ENCODE measurements at places on chromosomes 11 and 22. TPM values are rescaled to one million over a fixed set of nuclear protein-coding genes. Genes with fewer than 3 reads are reported as not detected.

DNA sequence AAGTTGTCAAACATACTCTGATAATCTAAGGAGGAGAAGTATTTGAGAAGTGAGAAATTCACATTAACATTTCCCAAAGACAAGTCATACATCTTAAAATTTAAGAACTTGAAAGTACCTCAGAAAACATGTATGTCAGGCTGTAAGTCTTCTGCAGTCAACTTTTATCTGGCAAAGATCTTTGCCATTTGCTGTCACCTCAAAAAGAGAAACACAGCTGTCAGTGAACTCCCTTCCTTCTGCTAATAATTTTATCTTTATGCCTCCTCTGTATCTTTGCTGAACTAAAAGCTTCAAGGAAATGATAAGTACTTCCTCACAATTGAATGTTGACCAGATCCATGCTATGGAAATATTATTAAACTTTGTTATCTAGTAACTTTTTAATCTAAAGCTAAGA lies 18.7 kb downstream of the TTC17 start:
- no peak for DNase-seq

- DNase-seq = no peak
Measured at GRCh38 chr11:95584180-95584579, 205.4 kb downstream of the FAM76B start.

DNA sequence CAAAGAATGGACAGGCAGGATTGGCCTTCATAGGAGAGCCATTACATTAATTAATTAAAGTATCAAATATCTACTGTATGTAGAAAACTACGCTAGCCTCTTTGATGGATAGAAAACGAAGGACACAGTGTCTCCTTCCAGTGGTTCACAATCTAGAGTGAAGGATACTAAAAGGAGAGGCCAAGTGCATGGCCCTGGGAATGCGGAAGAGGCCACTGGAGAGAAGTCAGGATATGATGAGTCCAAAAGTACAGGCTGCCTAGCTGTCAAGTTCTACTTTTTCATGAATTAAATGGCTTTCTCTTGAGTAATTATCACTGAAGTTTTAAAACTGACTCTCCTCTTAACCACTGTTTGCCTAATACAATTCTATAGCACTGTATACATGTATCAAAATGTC lies 41.9 kb downstream of the ATG16L2 start:
- DNase-seq = no peak

GRCh38 chr11:127218275-127218608 lies 217.7 kb upstream of the KIRREL3 start:
- no peak for DNase-seq

GRCh38 chr11:129242855-129243254 lies 50.7 kb upstream of the ARHGAP32 start:
- no peak for DNase-seq

- DNase-seq = no peak
Measured at GRCh38 chr11:77266766-77267165, 34.7 kb downstream of the GDPD4 start.

GRCh38 chr11:17693531-17693930 lies 25.8 kb upstream of the MYOD1 start:
- DNase-seq = no peak

GRCh38 chr11:127334466-127334865 lies 333.9 kb upstream of the KIRREL3 start:
- DNase-seq = no peak

GRCh38 chr11:66676282-66676919 lies 1.3 kb downstream of the RBM4B start:
- no peak for DNase-seq

GRCh38 chr22:20439556-20439927 lies 1.9 kb upstream of the SCARF2 start:
- no peak for DNase-seq

GRCh38 chr11:79174045-79175008 lies 266.5 kb downstream of the TENM4 start:
- DNase-seq = no peak

GRCh38 chr11:70230151-70230839 lies 27.2 kb downstream of the FADD start:
- DNase-seq = no peak

- DNase-seq = no peak
Measured at GRCh38 chr22:20488946-20489345, 6.6 kb downstream of the KLHL22 start.

DNA sequence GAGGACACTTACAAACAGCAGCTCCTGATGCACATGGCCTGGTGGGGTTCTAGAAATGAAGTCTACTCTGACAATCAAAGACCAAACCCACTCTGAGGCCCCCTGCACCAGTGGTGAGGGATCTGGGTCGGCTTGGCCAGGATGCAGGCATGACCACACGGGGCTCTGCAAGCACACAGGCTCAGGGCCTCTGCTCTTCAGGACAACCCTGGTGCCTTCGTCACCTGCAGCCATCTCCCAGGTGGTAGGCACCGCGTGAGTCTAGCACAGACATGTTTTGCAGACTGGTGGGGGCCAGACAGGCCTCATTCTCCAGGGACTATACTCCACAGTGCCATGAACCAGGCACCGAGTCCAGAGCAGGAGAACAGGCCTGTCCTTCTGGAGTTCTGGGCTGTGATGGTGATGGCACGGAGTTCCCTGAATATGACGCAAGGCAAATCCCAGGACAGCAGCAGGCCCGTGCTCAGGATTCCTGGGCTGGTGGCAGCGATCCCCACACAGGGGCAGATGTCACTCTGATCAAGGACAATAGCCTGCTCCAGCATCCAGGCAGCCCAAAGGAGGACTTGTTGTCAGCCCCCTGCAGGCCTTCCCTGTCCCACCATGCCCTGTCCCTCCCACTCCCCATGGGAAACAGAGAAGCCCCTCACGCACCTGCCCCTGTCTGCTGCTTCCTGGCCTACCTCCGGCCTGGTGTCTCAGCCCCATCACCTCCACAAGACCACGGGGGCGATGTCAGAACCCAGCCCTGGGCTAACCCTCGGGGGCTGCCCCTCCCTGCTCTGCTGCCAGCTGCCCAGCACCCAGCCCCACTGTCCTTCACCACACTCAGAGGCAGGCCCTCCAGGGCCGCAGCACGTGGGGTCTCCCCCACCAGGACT lies 36.1 kb downstream of the GNB1L start:
- DNase-seq = no peak

DNA sequence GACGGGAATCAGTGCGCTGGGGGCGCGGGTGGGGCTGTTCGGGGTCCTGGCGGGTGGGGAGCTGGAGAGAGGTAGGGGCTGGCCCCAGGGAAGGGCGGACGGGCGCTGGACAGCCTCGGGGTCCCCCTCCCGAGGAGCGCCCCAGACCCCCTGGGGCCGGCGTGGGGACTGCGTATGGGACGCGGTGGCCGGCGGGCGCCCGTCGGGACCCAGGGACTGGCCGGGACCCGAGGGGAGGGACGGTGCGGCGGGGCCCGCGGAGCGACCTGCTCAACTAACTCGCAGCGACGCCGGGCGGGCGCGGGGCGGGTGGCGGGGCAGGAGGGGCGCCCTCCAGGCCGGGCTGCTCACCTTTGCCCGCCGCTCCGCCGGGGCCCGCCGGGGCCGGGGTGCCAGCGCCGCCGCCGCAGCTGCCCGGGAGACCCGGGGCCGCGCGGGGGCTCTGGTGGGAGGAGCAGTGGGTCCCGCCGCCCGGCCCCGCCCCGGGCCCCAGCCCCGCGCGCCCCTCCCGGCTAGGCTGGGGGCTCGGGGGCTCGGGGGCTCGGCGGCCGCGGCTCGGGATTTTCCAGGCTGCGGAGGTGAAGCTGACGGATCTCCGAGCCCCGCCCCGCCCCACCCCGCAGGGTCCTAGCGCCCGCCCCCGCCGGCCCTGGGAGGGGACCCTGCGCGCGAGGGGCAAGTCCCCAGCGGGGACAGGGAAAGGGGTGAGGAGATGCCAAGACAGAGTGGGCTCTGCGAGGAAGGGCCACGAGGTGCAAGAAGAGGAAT lies 12.3 kb downstream of the STARD10 start:
- DNase-seq = peak; percentile 67

GRCh38 chr11:121418625-121419114 lies 33.4 kb upstream of the SORL1 start:
- DNase-seq = peak; percentile 77

- no peak for DNase-seq
Measured at GRCh38 chr11:73156114-73156513, 14.0 kb upstream of the FCHSD2 start.

DNA sequence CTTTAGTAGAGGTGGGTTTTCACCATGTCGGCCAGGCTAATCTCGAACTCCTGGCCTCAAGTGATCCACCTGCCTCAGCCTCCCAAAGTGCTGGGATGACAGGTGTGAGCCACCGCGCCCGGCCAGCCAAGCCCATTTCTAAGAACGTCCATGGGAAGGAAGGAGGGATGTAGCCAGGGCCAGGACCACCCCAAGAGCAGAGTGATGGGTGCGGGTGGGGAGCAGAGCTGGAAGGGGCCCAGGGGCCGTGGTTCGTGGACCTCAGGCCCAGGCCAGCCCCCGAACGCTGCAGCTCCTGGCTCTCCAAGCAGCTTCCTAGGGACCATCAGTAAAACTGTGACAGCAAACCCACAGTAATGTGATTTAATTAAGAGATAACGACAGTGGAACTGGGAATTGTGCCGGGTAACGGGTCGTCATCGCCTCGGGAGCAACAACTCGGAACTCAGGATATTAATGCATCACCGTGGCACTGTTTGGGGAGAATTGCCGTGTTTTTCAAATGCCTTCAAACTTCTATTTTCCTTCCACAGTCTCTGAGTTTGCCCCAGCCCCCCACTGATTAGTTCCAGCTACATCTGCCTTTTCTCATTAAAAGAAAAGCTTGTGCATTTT lies 74.3 kb downstream of the BRD1 start:
- DNase-seq = no peak

- DNase-seq = no peak
Measured at GRCh38 chr11:44851496-44851895, 99.2 kb downstream of the TP53I11 start.

DNA sequence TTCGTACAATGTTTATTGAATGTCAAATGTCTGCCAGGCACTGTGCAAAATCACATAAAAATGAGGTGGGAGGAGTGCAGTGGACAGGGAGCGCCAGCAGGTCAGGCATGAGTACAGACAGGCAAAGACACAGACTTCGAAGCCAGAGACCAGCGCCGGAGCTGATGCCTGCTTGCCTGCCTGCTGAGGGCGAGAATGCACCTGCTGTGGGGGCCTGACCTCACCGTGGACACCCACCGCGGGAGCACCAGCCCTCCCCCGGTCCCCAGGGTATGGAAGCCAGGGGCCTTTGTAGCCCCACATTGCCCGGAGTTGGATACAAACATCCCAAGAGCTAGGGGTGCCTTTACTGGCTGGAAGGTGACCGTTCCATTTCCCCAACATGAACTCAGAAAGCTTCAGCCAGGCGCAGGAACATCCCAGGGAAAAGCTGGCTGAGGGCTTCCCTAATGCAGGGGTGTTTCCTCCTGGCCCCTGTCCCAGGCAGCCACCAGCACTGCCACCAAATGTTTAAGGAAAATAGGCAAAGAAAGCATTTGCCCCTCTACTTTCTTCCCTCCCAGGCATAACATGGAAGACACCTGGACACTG lies 17.9 kb downstream of the IFITM10 start:
- no peak for DNase-seq

DNA sequence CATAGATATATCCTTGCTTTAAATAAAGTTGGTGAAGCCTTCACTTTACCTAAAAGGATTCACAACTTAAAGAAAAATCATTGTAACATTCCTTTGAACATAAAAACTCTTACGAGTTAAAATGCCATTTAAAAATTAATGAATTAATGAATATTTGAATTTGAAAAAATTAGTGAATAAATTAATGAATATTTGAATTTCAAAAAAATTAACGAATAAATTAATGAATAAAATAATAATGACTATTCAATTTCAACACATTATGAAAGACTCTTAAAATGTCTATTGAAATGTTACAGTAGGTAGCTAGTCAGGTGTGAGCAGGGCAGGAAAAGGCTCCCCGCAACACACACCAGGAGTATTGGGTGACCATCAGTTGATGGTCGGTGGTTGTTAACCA lies 22.9 kb downstream of the ARHGAP20 start:
- DNase-seq = no peak

DNA sequence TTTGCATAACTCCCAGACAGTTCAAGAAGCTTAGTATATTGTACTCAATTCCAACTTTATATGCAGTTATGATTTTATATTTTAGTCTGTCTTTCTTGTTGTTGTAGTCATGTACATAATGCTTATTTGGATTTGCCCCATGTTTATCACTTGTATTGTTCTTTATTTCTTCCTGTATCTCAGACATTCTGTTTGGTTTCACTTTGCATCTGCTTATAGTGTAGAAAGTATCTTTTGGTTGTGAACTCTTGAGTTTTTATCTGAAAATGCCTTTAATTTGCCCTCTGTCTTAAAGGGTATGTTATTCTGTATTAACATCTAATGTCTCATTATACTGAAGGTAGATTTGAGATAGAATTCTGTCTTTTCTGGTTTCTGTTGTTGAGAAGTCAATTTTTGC lies 275.4 kb downstream of the DYNC2H1 start:
- DNase-seq = no peak

- no peak for DNase-seq
Measured at GRCh38 chr22:23473901-23474300, 106.2 kb downstream of the IGLL1 start.

- DNase-seq = no peak
Measured at GRCh38 chr11:9060700-9061111, 30.7 kb downstream of the SCUBE2 start.

DNA sequence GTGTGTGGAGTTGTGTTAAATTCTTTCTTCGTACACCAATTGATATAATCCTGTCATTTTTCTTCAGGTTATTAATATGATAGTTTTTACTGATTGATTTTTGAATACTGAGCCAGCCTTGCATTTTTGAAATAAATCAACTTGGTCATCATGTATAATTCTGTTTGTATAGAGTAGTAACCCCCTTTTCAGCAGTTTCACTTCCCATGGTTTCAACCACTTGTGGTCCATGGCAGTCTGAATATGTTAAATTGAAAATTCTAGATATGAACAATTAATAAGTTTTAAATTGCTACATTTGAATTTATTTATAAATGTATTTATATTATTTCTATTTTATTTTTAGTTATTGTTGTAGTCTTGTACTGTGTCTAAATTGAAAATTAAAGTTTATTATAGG lies 32.6 kb downstream of the MS4A6A start:
- DNase-seq = no peak

DNA sequence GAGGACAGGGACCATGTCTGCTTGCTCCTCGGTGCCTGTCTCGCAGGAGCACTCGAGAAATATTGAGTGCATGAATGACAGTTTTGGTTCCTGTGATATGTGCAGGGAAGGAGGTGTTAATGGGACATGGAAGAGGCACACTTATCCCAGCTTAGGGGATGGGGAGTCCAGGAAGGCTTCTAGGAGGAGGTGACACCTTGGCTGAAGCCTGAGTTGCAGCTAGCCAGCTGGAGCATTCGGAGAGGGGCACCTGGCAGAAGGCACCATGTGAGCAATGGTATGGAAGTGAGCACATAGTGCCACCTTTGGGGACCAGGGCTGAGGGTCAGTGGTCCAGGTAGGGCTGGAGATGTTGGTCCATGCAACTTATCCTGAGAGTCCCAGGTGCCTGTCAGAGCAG lies 18.9 kb downstream of the SGSM1 start:
- no peak for DNase-seq

Gene SLC22A9
- not detected for total RNA-seq

Gene MRGPRE
- total RNA-seq = not detected

Gene CFAP300
- not detected for total RNA-seq

Gene SMTNL1
- not detected for total RNA-seq

Gene THY1
- total RNA-seq = 0.74 TPM

Gene OVOL1
- total RNA-seq = not detected

Gene GRK2
- total RNA-seq = 237 TPM

Gene SMC1B
- 0.37 TPM for total RNA-seq

Gene TBX10
- total RNA-seq = not detected

Gene ACCS
- total RNA-seq = 3.3 TPM

Gene MAP6
- 0.07 TPM for total RNA-seq

All from CD8-positive, alpha-beta memory T cell (primary cell).